ENCODE measurements at places on chromosomes 3 and 15.

- DNase-seq = no peak
Observed at GRCh38 chr3:188320757-188321156, 166.8 kb downstream of the LPP start.

DNA sequence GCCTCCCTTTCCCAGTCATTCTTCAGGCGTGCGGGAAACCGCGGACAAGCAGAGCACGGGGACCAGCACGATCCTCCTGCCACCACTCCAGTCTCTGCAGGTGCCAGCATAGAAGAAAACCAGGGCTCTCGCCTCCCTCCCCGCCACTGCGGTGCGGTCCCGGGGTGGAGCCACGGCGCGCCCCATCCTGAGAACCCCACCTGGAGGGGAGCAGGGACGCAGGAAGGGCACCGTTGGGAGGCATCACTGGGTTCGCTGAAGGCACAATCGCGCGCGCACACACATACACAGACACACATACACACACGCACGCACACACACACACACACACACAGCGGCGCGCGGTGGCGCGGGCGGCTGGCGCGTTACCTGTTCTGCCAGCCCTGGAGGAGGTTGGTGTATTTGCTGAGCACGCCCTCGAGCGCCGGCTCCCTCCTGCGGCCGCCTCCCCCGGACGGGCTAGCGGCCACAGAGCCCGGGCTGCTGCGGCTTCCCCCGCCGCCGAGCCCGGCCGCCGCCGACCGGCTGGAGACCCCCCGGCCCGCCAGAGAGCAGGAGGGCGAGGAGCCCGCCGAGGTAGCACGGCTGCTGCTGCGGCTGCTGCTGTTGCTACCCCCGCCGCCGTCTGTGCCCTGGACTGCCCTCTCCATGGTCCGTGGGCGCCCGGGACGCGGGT is 394 bp downstream of the OSBPL10 start:
- DNase-seq = peak; percentile 67

DNA sequence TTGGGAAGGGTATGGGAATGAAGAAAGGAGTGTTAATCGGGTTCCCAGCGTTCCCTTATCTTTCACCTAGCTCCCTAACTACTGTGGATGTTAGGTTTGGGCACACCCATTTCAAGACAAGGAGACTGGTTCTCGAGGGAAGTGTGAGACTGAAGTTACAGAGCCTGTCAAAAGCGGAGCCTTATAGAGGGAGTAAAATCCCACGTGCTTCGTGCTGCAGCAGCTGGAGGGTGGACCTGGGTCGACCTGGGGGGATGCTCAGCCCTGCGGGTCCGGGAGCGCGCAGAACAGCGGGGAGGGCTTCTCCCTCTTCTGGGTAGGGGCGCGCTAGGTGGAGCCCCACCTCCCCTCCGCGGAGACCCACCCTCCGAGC is 314 bp upstream of the TMED3 start:
- no peak for DNase-seq

- peak; percentile 56 for DNase-seq
Observed at GRCh38 chr15:78209646-78210348, 24.6 kb downstream of the ACSBG1 start.

- no peak for DNase-seq
Observed at GRCh38 chr3:159604151-159604581, 384.5 kb upstream of the IL12A start.

- DNase-seq = no peak
Observed at GRCh38 chr3:123523023-123523412, 61.8 kb downstream of the HACD2 start.

- DNase-seq = no peak
Observed at GRCh38 chr3:32577174-32577573, 6.5 kb upstream of the DYNC1LI1 start.

GRCh38 chr15:27124287-27124871 is 153.4 kb downstream of the GABRG3 start:
- DNase-seq = no peak

DNA sequence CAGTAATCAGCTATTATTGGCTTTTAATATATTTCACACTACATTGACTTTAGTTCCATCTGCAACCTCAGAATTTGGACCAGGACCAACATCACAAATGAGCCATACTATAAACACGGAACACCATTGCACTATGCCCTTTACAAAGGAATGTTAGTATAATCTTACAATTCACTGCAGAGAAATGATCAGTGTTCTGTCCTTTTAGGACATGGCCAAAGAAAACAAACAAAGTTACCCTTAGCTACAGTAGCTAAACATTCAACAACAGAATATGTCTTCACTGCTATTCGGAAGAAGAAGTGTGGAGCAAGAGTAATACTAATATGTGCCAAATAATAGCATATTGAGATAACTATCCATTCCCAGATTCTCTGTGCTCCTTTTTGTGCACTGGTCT is 90.4 kb downstream of the NAALADL2 start:
- DNase-seq = no peak

DNA sequence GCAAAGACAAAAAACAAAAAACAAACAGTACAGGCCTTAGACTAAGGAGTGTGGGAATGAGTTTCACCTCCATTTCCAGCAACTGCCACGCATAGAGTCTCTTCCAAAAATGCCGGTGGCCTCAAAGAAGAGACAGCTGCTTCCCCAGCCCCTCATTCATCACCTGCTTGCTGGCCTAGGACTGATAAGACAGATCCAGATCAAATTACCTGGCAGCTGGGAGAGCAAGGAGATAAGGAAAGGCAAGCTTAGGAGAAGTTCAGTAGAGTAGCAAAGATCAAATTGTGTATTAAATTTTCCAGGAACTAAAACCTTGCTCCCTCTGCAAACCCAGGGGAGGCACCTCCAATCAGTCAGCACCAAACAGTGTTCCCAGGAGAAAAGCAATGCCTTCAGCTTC is 325.8 kb upstream of the CTNNB1 start:
- DNase-seq = no peak

GRCh38 chr3:103992469-103992868 is 1374.2 kb upstream of the ALCAM start:
- DNase-seq = no peak

DNA sequence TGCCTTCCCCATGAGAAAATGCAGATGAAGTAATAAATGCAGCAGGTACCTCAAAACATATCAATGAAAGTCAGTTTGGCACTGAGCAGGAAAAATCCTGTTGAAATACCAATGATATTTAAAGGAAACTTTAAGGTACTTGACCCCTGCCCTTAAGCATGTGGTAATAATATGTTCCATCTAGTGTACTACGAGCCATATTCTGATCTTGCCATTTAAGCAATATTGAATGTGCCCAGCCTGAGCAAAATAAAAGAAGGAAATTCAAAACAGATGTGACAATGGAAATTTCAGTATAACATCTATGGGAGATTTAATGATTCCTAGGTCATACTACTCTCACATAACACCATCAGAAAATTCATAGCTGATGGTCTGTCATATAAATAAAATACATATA is 191.8 kb upstream of the CGNL1 start:
- DNase-seq = no peak

DNA sequence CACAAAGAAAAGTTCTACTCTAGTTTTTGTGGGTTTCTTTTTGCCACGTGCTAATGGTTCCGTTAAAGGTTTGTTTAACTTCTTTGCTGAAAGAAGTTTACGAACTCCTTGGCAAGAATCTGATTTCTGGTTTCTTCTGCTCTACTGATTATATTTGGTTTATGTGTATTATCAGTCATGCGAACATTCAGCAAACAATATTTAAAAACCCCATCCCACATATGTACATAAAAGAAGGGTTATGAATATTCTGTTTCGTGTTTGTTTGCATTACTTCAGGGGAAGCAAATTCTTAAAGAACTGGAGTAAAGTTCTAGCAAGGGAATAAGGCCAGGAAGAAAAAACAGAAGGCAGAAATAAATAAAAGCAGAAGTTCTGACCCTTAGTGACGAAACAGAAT is 9.8 kb downstream of the LARS2 start:
- no peak for DNase-seq

DNA sequence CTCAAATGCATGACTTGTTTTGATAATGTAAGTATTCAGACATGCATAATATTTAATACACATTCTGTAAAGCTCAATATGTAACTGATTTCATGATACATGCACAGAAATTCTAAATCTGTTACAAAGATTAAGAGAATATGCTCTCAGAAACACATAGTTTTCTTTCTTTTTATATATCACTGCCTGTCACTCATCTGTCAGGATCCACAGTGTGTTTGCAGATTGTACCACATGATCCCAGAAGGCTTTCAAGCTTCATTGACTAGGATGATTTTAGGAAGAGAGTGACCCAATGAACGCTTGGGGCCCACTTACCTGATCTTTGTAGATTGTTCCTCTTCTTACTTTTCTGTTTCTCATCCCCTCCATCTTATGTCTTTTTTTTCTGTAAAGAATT is 261.9 kb downstream of the CACNA2D3 start:
- no peak for DNase-seq

- no peak for DNase-seq
Observed at GRCh38 chr15:35507932-35508638, 37.9 kb downstream of the DPH6 start.

DNA sequence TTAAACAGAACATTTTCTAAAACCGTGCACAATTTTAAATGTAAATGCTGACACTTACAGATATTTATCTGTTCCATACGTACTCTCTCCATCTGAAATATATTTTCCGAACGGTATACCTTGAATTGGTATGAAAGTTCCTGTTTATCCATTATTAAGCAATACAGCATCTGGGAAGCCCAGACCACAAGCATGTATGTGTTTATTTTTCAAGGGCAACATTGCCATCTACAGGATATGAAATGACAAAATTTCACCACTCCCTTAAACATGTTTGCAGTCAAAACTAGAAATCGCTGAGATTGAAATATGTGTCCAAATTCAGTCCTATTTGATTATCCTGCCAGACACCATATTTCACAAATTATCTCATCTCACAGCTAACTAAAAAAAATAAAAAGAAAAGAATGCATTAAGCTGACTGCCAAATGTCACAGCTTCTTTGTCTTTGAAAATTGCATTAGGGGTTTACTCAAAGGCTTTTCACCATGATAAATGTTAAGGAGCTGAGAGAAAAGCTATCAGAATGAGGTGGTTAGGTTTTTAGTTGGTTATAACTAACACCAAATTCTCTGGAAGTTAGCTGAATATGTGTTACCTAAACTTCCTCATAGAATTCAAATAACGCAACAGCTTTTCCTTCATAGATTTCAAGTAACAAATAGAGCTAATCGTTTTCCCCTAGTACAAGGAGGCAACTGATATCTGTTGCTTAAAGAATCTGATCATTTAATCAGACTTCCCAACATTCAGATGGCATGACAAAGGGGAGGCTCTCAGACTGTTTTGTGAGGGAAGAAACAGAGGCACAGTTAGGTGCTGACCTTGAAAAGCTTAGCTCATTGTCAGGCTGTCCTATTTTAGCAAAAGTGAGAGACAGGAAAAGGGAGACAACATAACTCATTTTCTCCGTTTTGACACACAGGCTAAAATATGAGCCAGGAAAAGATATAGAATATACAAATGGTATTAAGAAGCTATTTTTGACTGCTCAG is 533.1 kb downstream of the TBL1XR1 start:
- DNase-seq = no peak

GRCh38 chr3:36557021-36557707 is 176.9 kb downstream of the STAC start:
- DNase-seq = no peak

DNA sequence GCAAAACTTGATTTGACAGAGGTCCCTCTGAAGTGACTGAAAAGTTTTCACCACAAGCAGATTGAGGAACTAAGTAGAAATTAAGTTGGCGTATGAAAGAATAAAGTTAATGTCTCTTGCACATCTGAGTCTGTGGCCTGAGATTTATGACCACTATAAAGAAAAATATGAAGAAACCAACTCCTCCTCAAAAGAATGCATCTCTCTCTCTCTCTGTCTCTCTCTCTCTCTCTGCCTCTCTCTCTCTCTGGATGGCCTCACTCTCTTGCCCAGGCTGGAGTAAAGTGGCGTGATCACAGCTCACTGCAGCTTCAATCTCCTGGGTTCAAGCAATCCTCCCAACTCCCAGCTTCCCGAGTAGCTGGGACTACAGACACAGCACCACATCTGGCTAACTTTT is 55.2 kb downstream of the RPL22L1 start:
- no peak for DNase-seq

DNA sequence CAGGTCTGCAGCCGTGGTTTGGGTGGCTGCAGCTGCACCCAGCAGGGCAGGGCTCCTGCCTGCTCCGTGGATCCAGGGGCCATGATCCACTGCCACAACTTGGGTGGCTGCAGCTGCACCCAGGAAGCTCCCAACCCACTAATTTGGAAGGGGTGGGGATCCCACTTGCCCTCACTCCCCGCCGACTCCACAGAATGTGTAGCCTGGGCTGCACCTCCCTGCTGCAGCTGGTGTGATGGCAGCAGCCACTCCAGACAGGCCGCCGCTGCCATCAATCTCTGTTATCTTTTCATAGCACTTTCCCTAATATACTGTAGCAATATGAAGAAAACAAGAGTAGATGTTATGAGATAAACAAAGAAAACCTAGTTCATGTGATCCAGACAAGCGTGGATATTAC is 137.8 kb upstream of the CNTN3 start:
- DNase-seq = no peak

- DNase-seq = no peak
Observed at GRCh38 chr3:52615166-52615565, 70.5 kb downstream of the PBRM1 start.

- no peak for DNase-seq
Observed at GRCh38 chr3:123262226-123262625, 60.5 kb downstream of the SEC22A start.

DNA sequence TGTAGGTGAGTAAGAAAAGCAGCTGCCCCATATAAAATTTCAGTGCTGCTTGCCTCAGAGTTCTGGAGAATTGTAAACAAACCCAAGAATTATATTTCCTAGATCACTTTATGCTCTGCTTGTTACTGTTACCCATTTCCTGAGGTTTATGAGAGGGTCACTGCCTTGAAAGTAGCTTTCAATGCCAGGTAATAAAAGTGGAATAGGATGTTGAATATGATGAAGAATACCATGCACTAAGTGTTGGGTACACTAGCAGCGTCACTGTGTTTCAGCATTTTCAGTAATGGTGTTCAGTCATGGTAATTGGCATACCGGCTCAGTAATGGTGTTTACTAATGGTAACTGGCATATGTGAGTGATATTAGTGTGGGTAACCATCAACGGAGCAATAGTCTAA is 449.8 kb upstream of the TPRG1 start:
- DNase-seq = no peak

DNA sequence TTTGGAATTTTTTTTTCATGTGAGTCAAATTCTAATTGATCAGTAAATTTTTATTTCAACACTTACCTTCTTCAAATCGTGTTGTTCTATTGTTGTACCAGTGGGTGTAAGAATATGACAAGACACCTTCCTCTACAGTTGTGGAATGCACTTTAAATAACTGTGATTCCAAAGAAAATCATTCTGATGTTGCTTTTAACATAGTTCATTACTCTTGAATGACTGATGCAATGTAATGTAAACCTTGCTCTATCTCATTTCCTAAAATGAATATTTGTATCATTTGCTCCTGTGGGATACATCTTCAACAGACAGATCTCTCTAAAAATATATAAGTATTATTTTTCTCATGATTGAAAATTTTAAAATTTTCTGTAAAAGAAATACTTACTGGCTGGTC is 313.4 kb downstream of the RBMS3 start:
- DNase-seq = no peak

Measured in RWPE2 (cell line).